H9 (cell line): ENCODE measurements at places on chromosomes 2 and 18. TPM values are rescaled to one million over a fixed set of nuclear protein-coding genes. Genes with fewer than 3 reads are reported as not detected.
A peak's percentile ranks its signal among the peaks of the same experiment; 100 is the strongest.

DNA sequence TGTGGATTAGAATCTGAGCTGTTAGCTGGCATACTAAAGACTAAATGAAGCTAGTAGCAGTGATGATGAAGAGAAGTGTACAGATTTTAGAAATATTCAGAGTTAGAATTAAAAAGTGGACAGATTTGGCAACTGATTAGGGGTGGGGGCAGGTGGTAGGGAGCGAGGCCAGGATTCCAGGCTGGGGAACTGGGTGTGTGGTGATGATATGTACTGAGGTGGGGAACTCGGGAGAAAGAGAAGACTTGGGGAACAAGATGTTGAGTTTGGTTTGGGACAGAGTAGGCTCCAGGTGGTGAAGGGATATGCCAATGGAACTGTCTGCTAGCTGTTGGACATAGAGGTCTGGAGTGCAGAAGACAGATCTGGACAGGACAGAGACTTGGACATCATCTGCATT is 9.2 kb upstream of the CYP26B1 start:
- no peak for DNase-seq

DNA sequence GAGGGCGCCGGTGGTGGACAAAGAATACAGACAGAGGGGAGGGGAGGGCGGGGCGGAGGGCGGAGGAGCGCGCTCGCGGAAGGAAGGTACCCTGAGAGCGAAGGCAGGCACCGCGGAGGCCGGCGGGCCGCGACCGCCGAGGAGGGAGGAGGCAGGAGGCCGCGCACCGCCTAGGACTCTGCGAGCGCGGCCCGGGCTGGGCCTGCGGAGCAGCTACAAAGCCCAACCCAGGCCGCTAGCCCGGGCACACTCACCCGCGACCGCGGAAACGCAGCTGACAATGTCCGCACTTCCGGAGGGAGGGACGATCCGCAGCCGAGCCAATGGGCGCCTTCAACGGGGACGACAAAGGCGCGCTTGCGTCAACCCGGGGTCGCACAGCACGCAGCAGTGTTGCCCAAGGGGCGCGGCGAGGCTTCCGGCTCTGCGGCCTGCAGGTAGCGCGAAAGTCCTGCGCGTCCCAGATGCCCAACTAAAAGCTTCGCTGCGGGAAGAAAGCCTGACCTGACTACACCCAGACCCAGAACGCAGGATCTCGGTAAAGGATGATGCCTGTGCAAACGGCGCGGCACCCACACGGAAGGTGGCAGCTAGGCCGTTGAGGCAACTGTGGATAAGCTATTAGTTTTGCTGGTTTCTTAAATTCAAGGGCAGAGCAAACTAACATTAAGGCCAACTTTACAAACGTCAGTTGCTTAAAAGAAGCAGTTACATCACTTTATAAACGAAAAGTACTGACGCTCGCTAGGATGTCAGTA is at the start of gene C18orf32:
TSS of gene C18orf32 (minus strand) at position 282 of the 758 bp plus-strand sequence. CDS start 3,486 bp downstream, outside the sequence.
- DNase-seq = peak; percentile 97

- DNase-seq = no peak
Measured at GRCh38 chr2:205017381-205017780, 472.1 kb downstream of the PARD3B start.

DNA sequence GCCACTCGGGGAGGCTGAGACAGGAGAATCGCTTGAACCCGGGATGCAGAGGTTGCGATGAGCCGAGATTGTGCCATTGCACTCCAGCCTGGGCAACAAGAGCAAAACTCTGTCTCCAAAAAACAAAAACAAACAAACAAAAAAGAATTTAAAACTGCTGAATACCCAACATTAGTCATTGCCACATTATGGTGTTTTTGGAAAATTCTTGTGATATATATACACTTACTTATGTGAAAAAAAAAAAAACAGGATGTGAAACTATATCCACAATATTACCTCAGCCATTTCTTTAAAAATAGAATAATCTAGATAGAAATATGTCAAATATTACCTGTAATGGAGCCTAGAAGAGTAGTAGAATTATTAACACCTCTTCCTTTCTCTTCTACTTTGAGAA is 288.3 kb upstream of the FN1 start:
- DNase-seq = no peak

DNA sequence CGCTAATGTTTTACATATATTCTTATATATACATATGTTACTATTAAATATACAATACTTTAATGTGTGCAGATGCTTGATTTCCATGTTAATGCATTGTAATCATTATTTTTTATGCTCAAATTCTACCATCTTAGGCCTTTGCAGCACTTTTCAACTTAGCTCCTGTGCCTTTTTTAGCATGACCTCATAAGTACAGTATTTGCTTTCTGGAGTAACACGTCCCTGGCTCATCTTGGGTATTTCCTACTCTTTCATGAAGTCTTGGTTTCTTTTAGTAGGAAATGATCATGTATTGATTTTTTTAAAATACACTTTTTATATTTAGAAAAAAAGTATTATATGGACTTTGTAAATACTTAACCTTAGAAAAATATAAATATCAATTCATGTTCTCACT is 36.5 kb downstream of the CAB39 start:
- no peak for DNase-seq

DNA sequence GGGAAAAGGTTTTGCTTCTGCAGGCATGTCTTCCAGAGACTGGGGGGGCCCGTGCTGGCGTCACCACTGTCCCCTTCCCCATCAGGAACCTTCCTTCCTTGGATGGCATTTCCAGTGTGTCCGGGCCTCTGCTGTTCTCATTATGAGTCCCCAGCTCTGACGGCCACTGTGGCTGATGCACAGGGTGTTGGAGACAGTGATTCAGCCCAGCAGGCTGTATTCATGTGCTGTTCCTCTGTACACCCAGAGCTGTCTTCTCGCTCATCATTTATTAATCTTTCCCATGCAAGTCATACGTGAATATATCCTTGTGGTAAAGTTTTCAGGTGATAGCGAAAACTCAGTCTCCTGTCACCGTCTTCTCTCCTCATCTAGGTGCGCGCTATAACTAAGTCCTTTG is 57.7 kb downstream of the ASAP2 start:
- DNase-seq = no peak

GRCh38 chr2:109129921-109130722 is 1.1 kb downstream of the SH3RF3 start:
- peak; percentile 42 for DNase-seq

The PLCL1 gene
- total RNA-seq = 0.04 TPM in 1 of 2 replicates, not detected in the other

The CYBRD1 gene
- total RNA-seq = 3.6 and 5.4 TPM in 2 replicates
